ENCODE measurements at places on chromosomes 13 and 19.

DNA sequence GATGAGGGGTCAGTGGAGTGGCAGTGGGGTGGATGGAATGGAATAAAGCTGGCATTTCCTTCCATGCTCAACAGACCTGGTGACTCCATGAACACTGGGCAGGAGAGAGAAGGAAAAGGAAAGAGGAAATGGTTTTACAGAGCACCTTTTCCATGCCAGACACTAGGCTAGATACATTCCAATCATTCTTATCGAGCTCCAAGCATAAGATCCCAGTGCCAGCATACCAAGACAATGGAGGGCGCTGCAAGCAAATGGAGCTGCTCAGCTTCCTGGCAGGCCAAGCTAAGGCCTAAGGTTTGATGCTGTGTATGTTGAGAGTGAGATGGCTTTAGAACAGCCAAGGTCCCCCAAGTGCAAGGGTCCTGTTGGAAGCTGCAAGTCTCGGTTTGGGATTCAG, 113.2 kb downstream of the HSPH1 start:
- DNase-seq: no peak

- no peak for DNase-seq
These were observed 141.6 kb upstream of the ARGLU1 start for GRCh38 chr13:106709522-106709921.

GRCh38 chr13:47277774-47278173, 380.9 kb upstream of the HTR2A start:
- DNase-seq: no peak

- DNase-seq: no peak
These were observed 38.7 kb upstream of the KLF2 start for GRCh38 chr19:16285769-16286498.

GRCh38 chr13:43389573-43389972, 366.2 kb downstream of the DNAJC15 start:
- DNase-seq: no peak

DNA sequence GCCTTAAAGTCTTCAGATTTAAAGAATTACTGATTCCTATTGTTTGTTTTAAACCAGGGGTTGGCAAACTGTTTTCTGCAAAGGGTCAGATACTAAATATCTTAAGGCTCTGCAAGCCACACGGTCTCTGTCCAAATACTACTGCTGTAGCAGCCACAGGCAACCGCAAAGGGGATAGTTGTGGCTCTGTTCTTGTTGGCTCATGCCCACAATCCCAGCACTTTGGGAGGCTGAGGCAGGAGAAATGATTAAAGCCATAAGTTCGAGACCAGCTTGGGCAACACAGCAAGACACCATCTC, 22.4 kb downstream of the RANBP3 start:
- no peak for DNase-seq

- peak; percentile 99 for DNase-seq
These were observed 4.0 kb downstream of the PIK3R2 start for GRCh38 chr19:18156841-18157464.

DNA sequence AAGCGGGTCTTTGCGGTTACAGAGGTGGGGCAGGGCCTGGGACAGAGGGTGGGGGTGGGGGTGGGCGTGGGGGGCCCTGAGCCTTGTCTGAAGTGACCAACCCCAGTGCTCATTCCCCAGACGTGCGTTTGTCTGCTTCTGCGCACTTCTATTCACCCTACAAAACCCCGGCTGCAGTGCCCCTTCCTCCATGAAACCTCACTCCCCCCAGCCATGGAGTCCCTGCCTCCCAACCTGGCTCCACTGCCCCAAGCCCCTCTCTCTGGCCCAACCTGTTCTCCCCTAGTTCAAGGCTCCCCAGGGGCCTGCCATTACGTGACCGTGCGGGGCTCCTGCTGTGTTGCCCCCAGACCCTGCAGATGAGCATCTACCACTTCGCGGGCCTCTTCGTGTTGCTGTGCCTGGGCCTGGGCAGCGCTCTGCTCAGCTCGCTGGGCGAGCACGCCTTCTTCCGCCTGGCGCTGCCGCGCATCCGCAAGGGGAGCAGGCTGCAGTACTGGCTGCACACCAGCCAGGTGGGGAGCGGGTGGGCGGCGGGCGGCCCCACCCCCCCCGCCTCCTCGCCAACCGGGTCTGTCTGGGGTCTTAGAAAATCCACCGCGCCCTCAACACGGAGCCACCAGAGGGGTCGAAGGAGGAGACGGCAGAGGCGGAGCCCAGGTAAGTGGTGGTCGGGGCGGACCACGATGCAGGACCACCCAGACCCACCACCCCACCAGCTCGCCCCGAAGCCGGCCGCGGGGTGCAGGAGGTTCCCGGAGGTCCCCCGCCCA, 8.2 kb downstream of the GRIN3B start:
- DNase-seq: no peak

GRCh38 chr13:73508841-73509240, 450.0 kb downstream of the KLF5 start:
- no peak for DNase-seq

GRCh38 chr13:24683838-24684599, 3.8 kb downstream of the ATP12A start:
- DNase-seq: peak; percentile 80

DNA sequence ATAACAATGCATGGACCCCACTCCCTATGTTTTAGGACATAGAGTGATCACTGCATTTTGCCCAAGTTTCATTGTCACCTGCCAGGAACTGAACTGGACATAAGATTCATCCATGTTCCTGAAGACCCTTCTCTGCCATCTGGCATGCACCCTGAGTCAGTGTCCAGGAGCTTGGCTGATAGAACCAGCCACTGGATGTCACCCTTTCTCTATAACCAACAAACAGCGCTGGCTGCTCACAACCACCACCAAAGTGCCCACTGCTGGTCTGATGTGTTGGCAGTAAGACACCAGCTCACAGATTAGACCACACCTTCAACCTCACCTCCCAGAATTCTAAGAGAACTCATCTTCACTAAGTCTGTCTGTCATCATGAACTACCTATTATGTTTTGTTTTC, 333.4 kb downstream of the ITGBL1 start:
- DNase-seq: no peak

DNA sequence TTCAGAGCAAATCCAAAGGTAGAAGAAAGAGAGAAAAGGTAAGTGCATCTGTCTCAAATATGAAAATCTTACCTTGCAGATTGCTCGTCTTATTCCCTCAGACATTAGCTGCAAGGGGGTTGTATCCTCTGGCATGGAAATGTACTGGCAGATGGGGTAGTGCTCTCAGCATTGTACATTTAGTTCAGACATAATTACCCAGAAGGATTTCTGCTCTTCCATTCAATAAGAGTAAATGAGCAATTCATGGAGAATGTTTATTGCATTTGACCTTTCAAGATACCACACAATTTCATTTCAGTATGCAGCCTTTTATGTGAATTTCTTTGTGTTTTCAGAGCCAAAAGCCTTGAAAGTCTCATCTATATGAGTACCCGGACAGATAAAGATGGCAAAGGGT, 63.8 kb downstream of the SCEL start:
- DNase-seq: no peak

- DNase-seq: no peak
These were observed 100.8 kb downstream of the STK24 start for GRCh38 chr13:98476106-98476505.
